ENCODE measurements at places on chromosomes 13 and 19.

DNA sequence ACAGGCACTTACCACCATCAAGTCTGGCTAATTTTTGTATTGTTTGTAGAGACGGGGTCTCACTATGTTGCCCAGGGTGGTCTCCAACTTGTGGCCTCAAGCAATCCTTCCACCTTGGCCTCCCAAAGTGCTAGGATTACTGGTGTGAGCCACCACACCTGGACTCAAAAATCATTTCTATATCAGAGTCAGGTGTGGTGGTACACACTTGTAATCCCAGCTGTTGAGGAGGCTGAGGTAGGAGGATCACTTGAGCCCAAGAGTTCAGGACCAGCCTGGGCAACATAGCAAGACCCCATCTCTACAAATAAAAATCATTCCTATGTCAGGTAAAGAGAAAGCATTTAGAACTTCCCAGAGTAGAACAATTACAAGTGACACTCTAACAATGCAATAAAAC lies 48.4 kb downstream of the MYO9B start:
- no peak for DNase-seq

DNA sequence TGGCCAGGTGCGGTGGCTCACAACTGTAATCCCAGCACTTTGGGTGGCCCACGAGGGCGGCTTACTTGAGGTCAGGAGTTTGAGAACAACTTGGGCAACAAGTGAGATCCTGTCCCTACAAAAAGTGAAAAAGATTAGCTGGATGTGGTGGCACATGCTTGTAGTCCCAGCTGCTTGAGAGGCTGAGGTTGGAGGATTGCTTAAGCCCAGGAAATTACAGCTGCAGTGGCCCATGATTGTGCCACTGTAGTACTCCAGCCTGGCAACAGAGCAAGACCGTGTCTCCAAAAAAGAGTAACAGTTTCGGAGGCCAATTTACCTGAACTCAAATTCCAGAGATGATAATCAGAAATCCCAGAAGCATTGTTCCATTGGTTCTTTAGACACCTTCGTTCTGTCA lies 4.4 kb downstream of the ZNF473 start:
- DNase-seq, result no peak

GRCh38 chr19:33724721-33725060 lies 72.0 kb upstream of the KCTD15 start:
- no peak for DNase-seq

- DNase-seq, result no peak
These were observed 31.0 kb downstream of the PTPRS start for GRCh38 chr19:5309438-5310204.

DNA sequence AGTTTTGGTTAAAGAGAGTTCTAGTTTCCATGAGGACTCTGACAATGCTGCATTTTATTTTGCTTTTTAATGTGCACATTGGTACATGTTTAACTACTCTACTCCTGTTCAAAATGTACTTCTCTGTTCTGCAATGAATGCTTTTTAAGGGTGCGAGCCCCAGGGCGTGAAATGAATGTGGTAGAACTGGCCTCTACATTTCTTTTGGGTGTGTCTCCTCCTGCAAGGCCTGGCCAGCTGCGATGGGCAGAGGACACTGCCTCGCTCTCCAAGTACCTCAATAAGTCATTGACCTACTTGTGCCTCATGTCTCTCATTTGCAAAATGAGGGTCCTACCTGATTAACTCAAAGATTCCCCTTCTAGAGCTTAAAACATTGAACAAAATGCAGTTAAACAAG lies 6.7 kb downstream of the RGS9BP start:
- no peak for DNase-seq

- DNase-seq, result peak; percentile 79
These were observed 1.0 kb downstream of the KDM4B start for GRCh38 chr19:4969772-4970531.

GRCh38 chr19:15445807-15446376 lies 3.9 kb downstream of the WIZ start:
- DNase-seq, result no peak

GRCh38 chr19:44544031-44544430 lies 14.6 kb upstream of the CEACAM20 start:
- DNase-seq, result no peak

- DNase-seq, result peak; percentile 88
These were observed 4.7 kb upstream of the SIGLECL1 start for GRCh38 chr19:51246164-51246552.

DNA sequence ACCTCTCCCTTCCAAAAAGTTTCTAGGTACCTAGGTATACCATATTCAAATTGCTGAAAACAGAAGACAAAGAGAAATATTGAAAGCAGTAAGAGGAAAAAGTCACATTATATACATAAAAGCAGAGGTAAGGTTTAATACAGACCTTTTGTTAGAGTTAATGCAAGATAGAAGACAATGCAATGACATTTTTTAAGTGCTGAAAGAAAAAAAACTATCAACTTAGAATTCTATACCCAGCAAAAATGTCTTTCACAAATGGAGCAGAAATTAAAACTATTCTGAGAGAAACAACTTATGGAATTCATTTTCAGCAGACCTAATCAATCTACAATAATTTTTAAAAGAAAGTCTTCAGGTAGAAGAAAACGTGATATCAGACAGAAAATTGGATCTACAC lies 77.2 kb downstream of the CRYL1 start:
- DNase-seq, result no peak

DNA sequence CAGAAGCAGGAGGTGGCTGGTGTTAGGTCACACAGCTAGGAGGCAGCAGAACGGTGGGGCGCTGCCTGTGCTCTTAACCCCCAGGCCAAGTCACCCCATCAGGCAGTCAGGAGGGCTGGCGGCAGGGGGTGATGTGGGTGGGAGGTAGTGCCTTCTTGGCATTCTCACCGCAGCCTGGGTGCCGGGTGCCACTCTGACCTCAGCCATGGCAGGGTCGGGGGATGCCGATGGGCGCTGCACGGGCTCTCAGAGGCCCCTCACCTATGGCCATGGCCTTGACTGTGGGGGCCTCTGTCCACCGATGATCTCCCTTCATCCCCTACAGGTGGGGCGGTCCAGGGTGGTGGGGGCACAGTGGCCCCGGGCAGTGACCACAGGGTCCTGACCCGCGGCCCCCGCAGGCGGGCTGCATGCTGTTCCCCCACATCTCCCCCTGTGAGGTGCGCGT lies 5.6 kb downstream of the PTOV1 start:
- DNase-seq, result no peak

DNA sequence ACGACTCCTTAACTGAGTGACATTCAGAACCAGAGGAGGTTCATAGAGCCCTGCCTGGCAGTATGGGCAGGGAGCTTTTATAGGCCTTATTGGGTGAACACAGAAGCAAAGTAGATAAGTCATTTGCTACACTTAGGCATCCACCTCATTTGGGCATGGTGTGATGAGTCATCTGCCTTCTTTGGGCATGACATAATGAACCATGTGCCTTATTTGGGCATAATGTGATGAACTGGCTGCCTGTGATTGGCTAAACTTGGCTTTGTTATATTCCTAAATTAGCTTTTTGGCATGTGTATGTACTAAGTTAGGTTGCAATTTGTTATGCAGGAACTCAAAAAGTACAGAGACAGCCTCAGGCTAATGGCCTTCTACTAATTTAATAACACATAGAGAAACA lies 2210.2 kb upstream of the PCDH20 start:
- DNase-seq, result no peak

DNA sequence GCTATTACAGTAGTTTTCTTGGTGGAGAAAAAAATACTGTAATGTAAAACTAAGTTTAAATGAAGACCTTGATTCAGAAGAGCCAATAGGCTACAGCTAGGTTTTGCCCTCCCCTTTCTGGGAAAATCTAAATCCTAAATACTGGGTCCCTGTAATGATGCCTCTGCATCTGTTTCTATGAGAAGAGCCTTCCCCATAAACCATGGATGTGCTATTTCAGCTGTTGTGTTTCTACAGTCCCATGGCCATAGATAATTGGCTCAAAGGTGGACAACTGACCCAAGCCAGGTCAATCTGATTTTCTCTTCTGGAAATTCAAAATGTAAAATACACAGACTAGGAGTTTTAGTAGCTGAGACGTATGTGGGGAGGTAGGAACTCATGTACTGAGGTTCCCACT lies 101.9 kb downstream of the NDFIP2 start:
- no peak for DNase-seq

- DNase-seq, result no peak
These were observed 19.4 kb upstream of the ESD start for GRCh38 chr13:46816371-46816770.

DNA sequence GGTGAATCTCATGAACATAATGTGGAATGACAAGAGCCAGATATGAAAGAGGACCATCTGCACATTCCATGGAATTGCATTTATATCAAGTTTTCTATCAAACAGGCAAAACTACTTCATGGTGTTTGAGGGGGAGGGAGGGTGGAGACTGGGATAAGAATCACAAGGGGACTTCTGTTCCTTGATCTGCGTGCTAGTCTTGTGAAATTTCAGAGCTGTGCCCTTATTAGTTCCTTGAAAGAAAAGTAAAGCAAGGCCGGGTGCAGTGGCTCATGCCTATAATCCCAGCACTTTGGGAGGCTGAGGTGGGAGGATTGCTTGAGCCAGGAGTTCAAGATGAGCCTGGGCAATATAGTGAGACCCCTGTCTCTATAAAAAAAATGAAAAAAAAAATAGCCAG lies 30.2 kb upstream of the CEBPG start:
- peak; percentile 35 for DNase-seq

GRCh38 chr13:90448466-90449037 lies 898.9 kb upstream of the MIR17HG start:
- no peak for DNase-seq

DNA sequence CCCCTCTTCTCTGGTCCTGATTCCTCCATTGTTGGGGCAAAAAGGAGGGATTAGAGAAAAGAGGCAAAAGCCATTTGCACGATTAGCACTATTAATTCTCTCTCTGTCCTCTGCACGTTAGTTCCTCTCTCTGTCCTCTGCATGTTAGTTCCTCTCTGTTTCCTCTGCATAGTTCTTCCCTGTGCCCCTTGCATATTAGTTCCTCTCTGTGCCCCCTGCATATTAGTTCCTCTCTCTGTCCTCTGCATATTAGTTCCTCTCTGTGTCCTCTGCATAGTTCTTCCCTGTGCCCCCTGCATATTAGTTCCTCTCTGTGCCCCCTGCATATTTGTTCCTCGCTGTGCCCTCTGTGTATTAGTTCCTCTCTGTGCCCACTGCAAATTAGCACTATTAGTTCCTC lies 847.2 kb upstream of the GPC6 start:
- DNase-seq, result no peak

- DNase-seq, result no peak
These were observed 1399.5 kb downstream of the PCDH9 start for GRCh38 chr13:65830411-65831205.

DNA sequence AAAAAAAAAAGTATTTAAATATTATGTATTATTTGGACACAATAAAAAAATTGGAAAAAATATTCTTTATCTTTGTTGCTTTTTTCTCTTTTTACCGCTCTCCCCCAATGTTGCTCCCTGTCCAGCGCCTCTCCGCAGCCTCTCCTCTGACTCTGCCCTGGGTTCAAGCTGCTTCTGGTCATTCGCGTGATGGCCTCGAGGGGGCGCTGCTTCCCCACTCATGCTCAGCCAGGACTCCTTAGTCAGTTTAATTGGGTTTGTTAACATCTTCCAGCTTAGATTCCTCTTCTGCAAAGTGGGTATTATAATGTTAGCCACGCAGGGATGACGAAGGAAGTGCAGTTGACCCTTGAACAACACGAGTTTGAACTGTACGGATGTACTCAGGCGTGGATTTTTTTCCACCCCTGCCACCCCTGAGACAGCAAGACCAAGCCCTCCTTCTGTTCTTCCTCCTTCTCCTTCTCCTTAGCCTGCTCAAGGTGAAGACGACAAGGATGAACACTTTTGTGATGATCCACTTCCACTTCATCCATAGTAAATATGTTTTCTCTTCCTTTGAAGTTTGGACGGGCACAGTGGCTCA lies 4.9 kb upstream of the NWD1 start:
- peak; percentile 36 for DNase-seq

GRCh38 chr13:104809483-104809882 lies 1726.0 kb downstream of the EFNB2 start:
- DNase-seq, result peak; percentile 4

DNA sequence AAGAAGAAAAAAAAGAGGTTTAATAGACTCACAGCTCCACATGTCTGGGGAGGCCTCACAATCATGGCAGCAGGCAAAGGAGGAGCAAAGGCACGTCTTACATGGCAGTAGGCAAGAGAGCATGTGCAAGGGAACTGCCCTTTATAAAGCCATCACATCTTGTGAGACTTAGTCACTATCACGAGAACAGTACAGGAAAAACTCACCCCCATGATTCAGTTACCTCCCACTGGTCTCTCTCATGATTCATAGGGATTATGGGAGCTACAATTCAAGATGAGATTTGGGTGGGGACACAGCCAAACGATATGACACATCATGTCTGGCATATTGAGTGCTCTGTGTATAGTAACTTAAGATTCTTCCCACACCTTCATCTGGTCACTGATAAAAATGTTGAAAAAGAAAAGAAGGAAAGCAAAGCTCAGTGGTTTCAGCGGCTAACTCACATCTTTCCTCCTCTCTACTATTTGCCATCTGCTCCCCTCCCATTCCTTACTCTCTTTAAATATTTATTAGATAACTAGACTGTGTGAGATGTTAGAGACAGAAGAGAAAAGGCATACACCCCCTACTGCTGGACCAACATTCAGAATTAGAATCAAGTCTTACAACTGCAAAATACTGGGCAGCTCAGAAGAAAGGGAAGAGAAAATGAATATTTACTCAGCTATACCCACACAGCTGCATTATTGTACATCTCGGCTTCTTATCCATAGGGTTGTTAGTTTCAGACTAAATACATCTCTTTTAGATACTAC lies 60.1 kb upstream of the AKAP11 start:
- peak; percentile 39 for DNase-seq

- DNase-seq, result no peak
These were observed 38.2 kb downstream of the NFIC start for GRCh38 chr19:3404324-3405260.

DNA sequence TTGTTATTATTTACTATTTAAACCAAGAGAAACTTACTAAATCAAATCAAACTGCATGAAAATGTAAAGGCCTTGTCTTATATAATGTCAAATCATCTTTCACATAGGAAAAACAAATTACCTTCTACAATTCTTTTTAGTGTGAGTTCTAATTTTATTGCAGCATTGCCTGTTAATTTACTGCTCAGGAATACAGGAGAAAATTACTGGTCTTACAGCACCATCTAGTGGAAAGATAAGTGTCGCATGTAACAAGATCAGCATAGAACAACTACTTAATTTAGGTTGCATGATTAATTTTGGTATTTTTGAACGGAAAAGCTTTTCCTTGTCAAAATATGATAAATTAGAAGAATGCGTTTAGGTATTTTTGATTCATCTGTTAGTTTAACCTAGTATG lies 502.7 kb downstream of the UQCRFS1 start:
- DNase-seq, result peak; percentile 65

GRCh38 chr19:46404055-46404752 lies 9.2 kb downstream of the CCDC8 start:
- no peak for DNase-seq

DNA sequence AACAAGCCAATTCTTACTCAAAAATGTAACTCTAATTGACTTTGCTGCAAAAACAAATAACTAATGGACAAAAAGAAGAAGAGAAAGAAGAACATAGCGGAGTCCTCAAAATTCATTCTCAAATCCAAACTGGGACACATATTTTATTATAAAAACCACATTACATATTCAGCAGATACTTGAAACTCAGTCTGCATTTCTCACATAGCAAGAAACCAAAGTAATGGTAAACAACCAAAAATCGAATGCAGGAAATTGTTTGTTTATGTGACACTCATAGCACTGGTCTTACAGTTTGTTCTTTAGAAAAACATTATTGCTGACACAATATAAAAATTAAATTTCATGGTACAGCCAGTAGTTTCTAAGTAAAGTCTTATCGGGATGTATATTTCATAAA lies 789.8 kb downstream of the SLITRK6 start:
- no peak for DNase-seq
